Cardiac muscle cell (in vitro differentiated cells and primary cell): ENCODE measurements at places on chromosomes 2 and 18. TPM values are rescaled to one million over a fixed set of nuclear protein-coding genes. Genes with fewer than 3 reads are reported as not detected.
A peak's percentile ranks its signal among the peaks of the same experiment; 100 is the strongest.

PROC gene
- not detected in 2 replicates for total RNA-seq

- peak; percentile 88 for DNase-seq
Measured at GRCh38 chr2:1675633-1676032, 68.7 kb downstream of the PXDN start.

- DNase-seq = no peak
Measured at GRCh38 chr2:129772190-129772579, 207.3 kb upstream of the RAB6C start.

SLC14A1 gene
- total RNA-seq = not detected in 2 replicates

DNA sequence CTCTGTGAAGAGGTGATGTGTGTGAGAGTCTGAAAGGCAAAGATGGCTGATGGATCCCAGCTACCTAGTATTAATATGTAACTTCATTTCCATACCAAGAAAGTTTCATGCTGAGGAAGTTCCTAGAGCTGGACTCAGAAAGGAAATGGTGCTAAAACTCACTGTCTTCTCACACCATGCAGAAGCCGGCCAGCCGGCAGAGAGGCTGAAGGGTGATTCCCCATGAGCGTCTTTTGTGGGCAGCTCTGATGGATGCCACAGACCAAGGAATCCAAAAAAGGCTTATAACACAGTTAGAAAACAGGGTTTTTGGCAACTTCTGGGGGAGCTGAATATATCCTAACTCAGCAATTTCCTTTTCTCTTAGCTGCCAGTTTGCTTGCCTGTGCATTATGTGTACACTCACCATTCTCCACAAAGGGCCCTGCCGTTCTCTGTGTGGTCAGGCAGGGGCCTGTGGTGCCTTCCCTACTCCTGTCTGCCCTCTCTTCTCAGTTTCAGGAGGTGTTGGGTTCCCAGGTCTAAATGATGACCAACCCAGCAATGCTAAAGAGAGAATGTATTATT lies 289.4 kb downstream of the MTX2 start:
- no peak for DNase-seq

TEX44 gene
- not detected in 2 replicates for total RNA-seq

DNA sequence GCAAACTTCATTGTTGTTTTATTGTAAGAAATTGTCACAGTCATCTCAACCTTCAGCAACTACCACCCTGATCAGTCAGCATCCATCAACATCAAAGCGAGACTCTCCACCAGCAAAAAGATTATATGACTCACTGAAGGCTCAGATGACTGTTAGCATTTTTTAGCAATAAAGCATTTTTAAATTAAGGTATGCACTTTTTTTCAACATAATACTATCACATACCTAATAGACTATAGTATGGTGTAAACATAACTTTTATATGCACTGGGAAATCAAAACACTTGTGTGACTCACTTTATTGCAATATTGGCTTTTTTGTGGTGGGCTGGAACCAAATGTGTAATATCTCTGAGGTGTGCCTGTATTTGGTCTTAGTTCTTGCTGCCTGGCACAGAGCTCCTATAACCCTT lies 15.6 kb downstream of the SCN1A start:
- DNase-seq = no peak

CRACDL gene
- 0.04 and 0.06 TPM in 2 replicates for total RNA-seq

- DNase-seq = no peak
Measured at GRCh38 chr2:160417745-160418397, 75.7 kb downstream of the RBMS1 start.

GRCh38 chr2:241751776-241752175 lies 17.3 kb downstream of the D2HGDH start:
- no peak for DNase-seq

DNA sequence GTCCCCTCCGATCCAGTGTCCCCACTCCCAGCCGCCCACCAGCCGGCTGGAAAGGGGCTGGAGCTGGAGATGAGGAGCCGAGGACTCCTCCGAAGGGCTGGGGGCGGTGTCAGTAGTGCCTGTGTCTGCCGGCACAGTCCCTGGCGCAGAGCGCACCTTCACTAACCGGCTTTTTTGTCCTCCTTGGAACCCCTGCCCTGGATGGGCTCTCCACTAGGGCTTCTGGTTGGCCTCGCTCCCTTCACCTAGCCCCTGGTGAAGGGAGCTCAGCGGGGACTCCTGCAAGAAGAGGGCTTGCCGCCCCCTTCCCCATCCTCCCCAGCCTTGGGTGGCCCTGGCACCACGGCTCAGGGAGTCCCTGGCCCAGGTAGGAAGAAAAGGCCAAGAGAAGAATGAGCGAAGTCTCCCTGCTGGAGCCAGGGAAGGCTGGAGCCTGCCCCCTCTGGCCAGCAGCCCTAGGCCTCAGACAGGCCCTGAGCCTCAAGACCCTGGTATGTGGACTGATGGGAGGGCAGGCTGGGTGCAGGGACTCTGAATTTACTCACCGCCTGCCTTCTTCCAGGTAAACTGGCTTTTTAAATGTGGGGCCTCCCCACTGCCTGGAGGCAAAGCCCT lies 570 bp upstream of the ECEL1 start:
- DNase-seq = no peak
